ENCODE measurements at places on chromosomes 6 and 20.
A peak's percentile ranks its signal among the peaks of the same experiment; 100 is the strongest.

DNA sequence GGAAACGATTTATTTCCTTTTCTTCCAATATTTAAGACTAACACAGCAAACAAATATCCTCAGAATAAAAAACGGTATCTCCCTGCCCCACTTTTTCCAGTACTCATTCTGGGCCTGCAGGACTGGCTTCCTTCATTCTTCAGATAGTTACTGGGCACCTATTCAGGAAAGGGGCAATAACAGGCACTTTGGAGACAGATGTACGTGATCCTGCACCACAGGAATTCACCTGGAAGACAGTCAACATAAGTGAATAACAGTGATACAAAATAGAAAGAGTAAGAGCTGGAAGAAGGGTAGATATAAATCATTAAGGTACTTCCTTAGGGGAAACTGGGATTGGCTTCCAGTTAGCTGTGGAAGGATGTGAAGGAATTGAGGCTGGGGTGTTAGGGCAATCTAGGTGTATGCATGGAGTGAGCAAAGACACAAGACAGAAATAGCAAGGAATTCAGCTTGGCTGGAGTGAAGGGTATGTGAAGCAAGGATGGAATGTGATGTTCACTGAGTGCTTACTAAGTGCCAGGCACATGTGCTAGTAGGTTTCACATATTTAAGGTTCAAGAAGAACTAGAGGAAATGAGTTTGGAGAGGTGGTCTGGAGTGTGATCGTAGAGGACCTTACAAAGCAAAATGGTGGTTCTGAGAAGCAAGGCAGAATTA, 49.3 kb upstream of the FAM83C start:
- DNase-seq = peak; percentile 42

- no peak for DNase-seq
Observed at GRCh38 chr20:9139106-9139833, 70.4 kb downstream of the PLCB4 start.

DNA sequence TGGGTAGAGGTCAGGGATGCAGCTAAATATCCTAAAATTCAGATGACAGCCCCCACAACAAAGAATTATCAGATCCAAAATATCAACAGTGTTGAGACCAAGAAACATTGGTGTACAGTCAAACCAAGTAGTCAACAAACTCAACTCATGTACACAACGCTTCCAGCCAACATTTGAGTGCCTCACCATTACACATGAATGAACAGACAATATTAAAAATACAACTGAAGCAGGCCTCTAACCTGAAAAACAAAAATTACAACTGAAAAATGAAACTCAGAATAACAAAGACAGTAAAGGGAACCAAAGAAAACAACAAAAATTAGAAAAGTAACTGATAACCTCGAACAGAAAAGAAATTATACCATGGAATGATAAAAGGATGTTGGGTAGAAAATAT, 46.2 kb downstream of the HACE1 start:
- no peak for DNase-seq

DNA sequence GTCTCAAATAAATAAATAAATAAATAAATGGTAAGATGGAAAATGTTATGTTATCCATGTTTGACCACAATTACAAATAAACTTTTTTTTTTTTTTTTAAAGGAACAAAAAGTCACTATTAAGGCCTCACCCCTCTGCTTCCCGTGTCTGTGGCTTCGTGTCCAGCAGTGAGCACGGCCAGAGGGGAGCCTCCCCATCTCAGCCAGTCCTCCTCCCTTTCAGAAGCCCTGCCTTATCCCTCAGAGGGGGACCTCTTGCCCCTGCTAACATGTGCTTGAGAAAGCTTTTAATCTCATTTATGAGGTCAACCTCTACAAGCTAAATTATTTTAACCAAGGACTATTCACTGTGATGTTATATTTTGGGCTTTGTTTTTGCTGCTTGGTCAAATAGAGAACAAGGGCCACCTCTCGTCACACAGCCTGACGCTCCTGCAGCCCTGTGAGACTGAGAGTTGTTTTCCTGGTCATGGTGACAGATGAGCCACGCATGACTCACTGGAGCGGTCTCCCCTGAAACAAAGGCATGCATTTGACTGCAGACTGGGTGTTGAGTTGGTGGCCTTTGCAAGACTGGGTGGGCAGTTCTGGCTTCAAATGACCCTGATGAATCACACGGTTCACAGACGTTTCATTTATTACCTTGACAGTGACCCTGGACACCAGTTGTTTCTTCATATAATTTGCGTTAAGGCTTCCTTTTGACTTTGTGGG, 131.8 kb downstream of the TIAM2 start:
- peak; percentile 86 for DNase-seq
